Activated effector memory CD4-positive, alpha-beta T cell treated with anti-CD3 and anti-CD28 coated beads, Interleukin-2, amount 50 U/mL, for 16 hours (primary cell): ENCODE measurements at places on chromosomes 7 and 10.

- DNase-seq = no peak
These were observed 380.7 kb downstream of the TCERG1L start for GRCh38 chr10:130930821-130931220.

GRCh38 chr10:29199339-29199738, 89.5 kb upstream of the LYZL1 start:
- no peak for DNase-seq

GRCh38 chr7:48042216-48042615, 6.9 kb downstream of the C7orf57 start:
- DNase-seq = no peak

GRCh38 chr10:130737621-130738020, 573.9 kb downstream of the TCERG1L start:
- no peak for DNase-seq

- DNase-seq = no peak
These were observed 133.1 kb downstream of the SH2D4B start for GRCh38 chr10:80670774-80671173.

DNA sequence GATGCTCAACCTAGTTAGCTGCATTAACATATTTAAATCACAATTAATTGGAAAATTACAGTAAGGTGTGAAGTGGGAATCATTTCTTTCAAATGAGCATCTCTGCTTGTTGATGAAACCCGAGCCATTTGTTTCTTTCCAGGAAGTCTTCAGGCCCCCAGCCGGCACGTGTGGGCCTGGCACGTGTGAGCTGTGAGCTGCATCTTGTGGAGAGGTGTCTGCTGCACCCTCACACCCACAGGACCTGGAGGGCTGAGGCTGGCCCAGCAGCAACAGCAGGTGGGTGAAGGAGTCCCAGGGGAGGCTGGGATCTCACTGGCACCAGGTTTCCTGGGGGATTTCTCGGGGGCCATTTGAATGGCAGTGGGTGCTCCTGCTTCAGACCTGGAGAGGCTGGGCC, 372.5 kb upstream of the MKI67 start:
- no peak for DNase-seq

GRCh38 chr7:137847568-137848050, 835 bp upstream of the DGKI start:
- no peak for DNase-seq

- no peak for DNase-seq
These were observed 588.8 kb downstream of the INHBA start for GRCh38 chr7:41114131-41114530.

DNA sequence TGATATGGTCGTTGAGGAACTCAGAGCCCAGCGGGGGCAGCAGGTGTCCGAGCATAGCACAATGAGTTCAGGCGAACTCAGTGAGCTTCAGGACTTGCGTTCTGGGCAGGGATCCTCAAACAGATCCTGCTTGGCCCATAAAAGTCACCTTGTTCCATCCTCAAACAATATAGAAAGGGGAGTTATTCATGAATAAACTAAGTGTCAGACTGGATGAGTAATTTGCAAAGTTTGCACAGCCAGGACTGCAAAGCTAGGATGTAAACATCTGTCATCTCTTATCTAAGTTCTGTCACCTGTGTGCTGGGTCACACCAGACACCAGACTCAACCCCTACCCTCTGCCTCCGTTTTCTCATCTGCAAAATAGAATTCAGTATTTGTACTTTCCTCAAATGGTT, 58.0 kb upstream of the PFKP start:
- no peak for DNase-seq

GRCh38 chr10:101660256-101660655, 34.7 kb downstream of the FBXW4 start:
- no peak for DNase-seq

DNA sequence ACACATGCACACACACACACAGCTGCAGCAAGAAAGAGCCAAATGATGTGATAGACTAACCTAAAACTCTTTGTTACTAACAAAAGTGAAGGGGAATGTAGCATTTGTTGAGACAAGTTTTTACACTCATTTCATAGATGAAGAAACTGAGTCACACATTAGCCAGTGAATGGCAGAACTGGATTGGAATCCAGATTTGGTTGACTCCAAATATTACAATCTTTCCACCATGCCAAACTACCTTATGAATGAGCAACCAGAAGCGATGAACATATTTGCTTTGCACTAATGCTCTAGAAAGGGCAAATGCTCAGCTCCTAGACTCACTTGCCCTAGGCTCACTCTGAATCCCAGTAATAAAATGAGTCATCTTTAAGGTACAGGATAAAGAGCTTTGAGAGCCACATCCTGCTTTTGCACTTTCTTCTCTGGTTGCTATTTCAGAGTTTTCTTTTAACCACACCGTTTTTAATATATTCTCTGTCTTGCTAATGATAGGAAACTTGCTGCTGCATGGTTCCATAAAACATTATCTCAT, 111.9 kb downstream of the GPAM start:
- no peak for DNase-seq

GRCh38 chr10:36759141-36759805, 366.1 kb upstream of the ANKRD30A start:
- no peak for DNase-seq

- no peak for DNase-seq
These were observed 379.2 kb upstream of the GHITM start for GRCh38 chr10:83760142-83760541.

DNA sequence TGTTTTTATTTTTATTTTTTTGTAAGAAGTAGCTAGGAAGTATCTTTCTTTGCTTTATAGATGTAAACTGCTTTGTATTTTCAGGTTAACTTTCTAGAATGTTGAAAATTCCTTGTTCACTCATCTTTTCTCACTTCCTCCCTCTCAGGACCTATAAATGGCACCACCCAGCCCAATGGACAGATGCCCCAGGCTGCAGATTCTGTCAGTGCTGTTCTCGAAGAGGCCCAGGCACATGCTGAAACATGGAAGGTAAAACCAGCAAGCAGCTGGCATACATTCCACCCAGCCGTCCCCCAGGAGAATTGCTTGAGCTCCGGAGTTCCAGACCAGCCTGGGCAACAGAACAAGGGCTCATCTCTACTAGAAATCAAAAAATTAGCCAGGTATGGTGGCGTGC, 47.1 kb upstream of the PDSS1 start:
- DNase-seq = no peak

DNA sequence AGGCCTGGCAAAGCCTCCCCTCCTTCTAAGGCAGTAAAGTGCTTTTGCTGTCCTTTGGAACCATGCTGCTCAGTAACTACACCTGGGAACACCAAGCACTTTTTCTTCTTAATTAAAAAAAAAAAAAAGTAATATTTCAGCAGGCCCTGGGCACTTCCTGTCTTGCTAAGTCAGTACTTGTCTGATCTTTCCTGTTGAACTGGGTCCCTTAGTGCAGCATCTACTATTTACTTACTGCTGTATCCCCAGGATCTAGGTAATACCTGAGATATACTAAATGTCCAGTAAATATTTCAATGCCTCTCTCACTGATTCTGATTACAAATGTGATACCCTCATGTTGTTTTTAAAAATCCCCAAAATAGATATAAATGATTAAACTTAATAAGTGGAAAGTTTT, 77.4 kb downstream of the PPP1R3C start:
- DNase-seq = no peak

- no peak for DNase-seq
These were observed 123.4 kb downstream of the TNS3 start for GRCh38 chr7:47458486-47458885.

- DNase-seq = no peak
These were observed 5.9 kb downstream of the VPS41 start for GRCh38 chr7:38903057-38903456.

- peak; percentile 87 for DNase-seq
These were observed 34.0 kb downstream of the DNAJB12 start for GRCh38 chr10:72320676-72321247.

DNA sequence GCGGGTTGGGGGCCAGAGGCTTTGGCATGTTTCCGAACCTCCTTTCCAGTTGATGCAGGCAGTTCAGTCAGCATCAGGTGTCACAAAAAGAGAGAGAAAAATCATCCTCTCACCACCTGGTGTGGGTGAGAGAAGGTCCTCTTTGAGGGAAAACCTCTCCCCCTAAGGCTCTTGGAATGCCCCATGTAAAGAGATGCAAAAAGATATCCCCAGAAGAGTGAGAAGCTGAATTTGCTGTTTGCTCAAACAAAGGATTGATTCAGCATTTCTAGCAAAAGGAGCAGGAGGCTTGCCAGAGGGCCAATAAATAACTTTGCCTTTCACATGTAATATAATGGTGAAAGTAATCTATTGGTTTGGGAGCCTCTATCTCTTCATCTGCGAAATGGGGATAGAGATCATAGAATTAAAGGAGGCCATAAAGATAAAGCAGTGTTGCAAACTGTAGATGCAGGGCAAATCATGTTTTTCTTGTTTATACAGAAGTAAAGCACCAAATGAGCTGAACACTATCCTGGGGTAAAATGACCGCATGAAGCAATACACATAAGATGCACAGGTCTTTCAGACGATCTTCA, 425.9 kb downstream of the LRMDA start:
- DNase-seq = no peak

DNA sequence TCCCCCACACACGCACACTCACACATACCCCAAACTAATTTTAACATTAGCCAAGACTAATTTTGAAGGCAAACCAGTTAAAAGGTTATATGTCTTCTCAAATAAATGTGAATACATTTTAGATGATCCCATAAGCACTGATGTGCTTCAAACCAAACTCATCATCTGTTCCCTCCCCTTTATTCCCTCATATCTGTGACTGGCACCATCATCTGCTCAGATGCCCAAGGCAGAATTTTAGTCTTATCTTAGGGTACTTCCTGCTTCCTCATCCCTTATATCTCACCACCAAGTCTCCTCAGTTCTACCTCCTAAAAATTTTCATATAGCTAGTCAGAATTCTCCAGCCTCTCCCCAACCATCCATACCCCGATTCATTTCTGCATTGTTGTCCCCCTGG, 80.4 kb downstream of the UPF2 start:
- no peak for DNase-seq

GRCh38 chr7:156324201-156324600, 316.4 kb upstream of the RNF32 start:
- no peak for DNase-seq

DNA sequence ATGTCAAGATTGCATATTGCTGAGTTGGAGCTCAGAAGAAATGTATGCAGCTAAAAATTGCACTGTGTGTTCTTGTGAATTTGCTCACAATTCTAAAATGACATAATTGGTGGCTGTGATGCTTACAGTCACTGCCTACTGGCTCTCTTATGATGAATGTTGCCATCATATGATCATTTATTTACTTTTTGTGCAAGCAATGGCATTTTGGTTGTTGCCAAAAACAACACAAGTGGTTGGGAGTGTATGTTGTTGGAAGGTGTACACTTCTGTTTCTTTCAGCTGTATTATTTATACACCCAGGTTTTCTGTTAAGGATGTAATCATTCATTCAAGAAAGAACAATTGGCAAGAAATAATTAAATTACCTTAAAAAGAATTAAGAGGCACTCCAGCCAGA, 28.9 kb downstream of the PON1 start:
- no peak for DNase-seq

DNA sequence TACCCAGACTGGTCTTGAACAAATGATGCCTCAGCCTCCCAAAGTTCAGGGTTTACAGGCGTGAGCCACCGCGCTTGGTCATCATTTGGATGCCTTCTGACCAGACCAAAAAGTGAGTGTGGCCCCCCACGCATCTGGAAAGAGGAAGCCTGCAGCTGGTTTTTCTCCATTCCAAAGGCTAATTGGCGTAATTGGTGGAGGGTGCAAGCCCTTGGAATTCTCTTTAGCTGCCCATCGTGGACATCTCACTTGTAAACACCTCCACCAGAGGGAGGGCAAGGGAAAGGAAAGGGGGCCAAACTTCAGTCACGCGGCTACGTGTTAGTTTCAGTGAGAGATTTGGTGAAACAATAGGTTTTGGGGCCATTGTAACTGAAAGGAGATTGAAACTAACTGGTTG, 4.1 kb upstream of the ARHGAP21 start:
- DNase-seq = no peak

GRCh38 chr7:114931656-114932011, 9.7 kb downstream of the MDFIC start:
- DNase-seq = peak; percentile 74

- DNase-seq = peak; percentile 91
These were observed 45.3 kb upstream of the PIK3AP1 start for GRCh38 chr10:96765406-96766240.

- DNase-seq = no peak
These were observed 19.7 kb upstream of the RPEL1 start for GRCh38 chr10:103225939-103226338.

- DNase-seq = no peak
These were observed 228.7 kb upstream of the CCDC6 start for GRCh38 chr10:60135020-60135419.

GRCh38 chr10:58518775-58519174, 6.1 kb downstream of the BICC1 start:
- DNase-seq = no peak

GRCh38 chr7:127674361-127674760, 22.4 kb downstream of the SND1 start:
- DNase-seq = no peak

DNA sequence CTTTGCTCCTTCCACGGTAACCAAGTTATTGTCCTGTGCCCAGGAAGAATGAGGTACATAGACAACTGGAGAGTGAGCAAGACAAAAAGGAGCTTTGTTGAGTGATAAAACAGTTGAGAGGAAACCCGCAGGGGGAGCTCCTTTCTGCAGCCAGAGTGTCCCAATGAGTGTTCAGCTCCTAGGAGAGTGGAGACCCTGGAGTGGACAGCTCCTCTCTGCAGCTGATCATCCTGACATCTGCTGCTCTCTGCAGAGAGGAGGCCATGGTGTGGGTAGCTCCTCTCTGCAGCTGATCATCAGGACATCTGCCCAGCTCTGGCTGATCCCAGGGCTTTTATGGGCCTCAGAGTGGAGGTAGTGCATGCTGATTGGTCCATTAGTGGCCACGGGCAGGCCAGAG, 53.4 kb upstream of the PCDH15 start:
- DNase-seq = no peak

DNA sequence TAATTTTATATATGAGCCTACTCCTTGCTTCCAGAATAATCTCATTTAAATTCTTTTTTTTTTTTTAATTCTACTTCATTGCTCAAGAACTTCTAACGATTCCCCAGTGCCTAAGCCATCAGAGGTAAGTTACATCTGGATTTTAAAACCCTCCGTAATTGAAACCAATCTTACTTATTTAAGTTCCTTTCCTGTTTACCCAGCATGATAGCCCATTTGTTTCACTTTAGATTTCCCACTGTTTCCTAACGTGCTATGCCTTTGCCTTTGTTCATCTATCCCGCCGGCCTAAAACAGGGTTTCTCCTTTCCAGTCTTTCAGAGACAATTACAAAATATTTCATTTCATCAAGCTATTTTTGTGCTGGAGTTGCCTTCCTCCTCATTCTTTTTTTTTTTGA, 75.8 kb upstream of the ETV1 start:
- no peak for DNase-seq

DNA sequence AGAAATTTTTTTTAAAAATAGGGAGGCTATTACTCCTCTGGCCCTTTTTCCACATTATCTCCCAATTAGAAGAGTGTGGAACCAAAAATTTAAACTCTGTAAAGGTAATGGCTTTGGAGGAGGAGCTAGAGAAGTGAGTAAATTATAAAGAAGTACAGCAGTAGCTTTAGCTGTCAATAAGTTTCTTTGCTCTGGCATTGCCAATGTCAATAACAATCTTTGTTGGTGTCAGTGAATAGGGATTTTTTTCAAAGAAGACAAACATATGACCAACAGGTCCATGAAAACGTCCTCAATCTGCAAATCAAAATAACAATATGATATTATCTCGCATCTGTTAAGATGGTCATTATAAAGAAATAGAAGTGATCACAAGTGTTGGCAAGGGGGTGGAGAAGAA, 227.1 kb upstream of the MBL2 start:
- DNase-seq = no peak

GRCh38 chr10:78925275-78925674, 143.5 kb upstream of the ZMIZ1 start:
- DNase-seq = no peak

GRCh38 chr7:24720283-24720682, 37.0 kb downstream of the GSDME start:
- no peak for DNase-seq
